ENCODE measurements at places on chromosomes 16 and 17.

DNA sequence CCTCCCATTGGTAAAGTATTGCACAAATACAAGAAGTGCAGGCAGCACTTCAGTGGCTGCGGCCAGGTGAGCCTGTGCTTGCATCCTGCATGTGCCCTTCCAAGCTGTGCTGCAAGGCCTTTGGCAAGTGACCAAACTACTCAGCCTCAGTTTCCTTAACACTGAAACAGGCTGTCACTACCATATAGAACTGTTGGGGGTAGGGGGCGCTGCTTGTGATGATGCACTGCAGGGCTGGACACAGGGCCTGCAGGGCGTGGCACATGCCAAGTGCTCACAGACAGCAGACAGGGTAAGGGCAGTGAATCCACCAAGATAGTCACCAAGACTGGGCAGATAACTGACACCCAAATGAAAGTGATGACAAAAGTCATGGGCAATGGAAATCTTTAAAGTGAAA lies 65.6 kb upstream of the SREBF1 start:
- no peak for DNase-seq

- no peak for DNase-seq
Measured at GRCh38 chr17:79627766-79628690, 17.2 kb upstream of the RBFOX3 start.

- DNase-seq = no peak
Measured at GRCh38 chr17:43750153-43750552, 8.4 kb downstream of the SOST start.

DNA sequence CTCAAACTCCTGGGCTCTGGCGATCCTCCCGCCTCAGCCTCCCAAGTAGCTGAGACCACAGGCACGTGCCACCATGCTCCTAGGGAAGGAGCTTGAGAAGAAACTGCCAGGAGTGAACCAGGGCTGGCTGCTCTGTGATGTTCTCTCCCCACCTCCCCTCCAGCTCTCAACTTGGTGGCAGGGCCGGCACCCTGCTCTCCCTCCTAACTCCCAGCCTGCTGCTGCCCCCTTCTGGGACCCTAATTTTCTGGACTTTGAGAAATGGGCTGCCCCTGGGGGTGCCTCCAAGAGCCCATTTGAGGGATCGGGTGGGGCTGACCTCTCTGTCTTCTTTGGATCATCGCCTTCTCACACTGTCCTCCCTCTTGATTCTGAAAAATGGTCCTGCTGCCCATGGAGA lies 14.9 kb upstream of the STAT3 start:
- peak; percentile 63 for DNase-seq

DNA sequence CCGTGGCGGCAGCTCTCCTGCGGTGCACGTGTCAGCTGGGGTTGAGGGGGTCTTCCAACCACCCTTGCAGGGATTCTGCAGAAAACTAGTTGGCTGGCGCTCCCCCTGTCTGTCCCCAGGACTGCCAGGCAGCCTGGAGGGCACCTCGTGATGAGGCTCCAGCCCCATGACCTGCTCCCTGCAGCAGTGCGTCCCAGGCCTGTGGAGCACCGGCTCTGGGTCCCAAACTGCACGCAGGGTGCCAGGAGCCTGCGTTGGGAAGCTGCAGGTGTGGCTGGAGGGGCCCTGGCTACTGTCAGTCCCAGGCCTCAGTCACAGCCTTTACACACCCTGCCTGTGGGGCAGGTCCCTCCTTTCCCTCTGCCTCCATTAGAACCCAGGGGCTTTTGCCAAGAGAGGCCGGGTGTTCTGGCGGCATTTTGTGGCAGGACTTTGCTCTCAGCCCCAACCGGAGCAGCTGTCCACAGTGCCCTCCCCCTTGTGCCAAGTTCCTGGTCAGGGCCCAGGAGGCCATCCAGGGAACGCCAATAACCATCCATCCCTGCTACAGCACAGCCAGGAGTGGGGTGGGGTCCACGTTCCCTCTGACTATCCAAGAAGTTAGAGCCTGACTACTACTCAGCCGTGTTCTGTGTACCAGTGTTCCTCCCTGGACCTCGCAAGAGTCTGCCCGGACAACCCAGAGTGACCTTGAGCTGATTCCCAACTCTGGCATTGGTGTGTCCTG lies 9.2 kb downstream of the CHMP6 start:
- DNase-seq = no peak

GRCh38 chr16:4011225-4011939 lies 104.9 kb downstream of the ADCY9 start:
- DNase-seq = no peak

DNA sequence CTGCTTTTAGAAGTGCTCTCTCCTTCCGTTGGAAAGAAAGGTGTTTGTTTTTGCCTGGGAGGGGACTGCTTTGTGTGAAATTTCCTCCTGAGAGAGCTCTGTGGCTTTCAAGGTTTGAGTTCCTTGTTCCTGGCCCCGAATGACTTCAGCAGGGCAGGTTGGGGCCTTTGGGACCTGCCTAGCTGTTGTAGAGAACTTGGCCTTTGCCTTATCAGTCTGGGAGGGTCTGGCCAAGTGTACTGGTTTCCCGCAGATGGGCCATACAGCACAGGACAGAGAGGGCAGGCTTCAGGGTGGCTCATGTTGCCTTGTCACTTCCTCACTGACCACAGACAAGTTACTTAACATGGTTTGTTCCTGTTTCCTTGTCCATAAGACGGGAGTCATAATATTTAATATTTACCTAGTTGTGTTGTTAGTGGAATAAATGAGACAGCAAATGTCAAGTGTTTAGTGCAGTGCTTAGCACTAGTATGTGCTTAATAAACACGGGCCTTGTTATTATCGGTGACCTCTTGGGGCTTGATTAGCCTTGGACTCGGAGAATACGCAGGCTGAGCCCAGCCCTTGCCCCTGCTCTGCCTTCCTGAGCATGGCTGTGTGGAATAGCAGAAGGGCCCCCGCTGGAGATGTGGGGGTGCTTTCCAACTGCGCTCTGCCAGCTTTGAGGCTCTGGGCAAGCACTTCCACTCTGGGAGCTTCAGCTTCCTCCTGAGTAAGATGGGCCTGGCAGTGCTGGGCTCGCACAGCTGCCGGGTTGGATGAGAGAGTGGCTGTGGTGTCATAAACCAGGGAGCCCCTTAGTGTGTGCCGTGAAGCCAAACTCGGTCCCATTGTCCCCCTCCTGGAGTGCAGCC lies 6.6 kb downstream of the PRSS8 start:
- no peak for DNase-seq

DNA sequence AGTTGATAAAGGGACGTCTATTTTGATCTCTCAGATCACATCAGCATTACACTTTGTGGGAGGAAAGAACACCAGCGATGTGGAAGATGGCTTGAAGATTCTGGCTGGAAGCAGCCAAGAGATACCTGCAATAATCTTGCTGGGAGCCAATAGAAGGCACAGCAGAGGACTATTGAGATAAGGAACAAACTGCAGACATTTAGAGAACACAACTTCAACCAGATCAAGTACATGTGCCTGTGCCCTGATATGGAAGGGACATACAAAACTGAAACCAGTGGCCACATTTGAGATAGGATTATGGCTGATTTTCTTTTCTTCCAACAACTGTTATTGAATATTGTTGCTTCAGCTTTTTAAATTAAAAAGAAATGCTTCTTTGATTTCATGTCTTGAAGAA lies 18.6 kb upstream of the PSMD7 start:
- DNase-seq = no peak

DNA sequence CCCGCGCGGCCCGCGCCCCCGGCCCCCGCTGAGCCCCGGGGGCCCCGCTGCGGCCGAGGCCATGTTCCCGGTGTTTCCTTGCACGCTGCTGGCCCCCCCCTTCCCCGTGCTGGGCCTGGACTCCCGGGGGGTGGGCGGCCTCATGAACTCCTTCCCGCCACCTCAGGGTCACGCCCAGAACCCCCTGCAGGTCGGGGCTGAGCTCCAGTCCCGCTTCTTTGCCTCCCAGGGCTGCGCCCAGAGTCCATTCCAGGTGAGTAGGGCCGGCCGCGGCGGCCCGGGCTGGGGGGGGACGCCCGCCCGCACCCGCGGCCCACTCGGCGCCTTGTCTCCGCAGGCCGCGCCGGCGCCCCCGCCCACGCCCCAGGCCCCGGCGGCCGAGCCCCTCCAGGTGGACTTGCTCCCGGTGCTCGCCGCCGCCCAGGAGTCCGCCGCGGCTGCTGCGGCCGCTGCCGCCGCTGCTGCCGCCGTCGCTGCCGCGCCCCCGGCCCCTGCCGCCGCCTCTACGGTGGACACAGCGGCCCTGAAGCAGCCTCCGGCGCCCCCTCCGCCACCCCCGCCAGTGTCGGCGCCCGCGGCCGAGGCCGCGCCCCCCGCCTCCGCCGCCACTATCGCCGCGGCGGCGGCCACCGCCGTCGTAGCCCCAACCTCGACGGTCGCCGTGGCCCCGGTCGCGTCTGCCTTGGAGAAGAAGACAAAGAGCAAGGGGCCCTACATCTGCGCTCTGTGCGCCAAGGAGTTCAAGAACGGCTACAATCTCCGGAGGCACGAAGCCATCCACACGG lies 504 bp downstream of the MAZ start:
- DNase-seq = peak; percentile 70
